ENCODE measurements at places on chromosomes 6 and 20.

DNA sequence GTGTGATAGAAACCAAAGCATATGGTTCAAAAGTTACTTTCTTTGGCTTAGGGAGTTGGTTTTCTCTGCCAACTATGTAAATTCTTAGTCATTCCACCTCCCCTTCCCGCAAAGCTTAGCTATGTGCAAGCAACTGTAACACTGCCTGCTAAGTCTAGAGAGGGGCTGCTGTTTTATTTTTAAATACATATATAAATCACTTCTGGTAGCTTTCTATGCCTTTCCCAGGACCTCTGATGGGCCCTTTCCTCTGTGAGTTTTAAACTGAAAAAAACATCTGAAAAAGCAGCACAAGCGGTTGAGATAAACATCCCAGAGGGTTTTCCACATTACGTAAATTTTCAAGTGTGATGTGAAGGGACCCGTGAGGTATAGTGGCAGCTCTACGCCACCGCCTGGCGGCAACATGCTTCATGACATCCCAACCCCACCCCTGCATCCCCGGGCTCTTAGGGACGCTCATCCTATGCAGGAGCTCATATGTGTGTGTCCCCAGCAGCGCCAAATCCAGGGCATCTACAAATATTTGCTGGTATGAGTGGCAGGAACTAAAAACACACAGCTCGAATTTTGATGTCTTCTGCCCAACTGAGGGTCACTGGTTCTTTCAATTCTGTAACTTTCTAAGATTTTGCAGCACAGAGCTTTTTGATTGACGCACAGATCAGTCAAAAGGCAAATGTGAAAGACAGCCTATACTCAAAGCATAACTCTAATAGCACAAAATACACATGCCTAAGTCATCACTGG lies 12.7 kb downstream of the SAYSD1 start:
- peak; percentile 72 for DNase-seq

DNA sequence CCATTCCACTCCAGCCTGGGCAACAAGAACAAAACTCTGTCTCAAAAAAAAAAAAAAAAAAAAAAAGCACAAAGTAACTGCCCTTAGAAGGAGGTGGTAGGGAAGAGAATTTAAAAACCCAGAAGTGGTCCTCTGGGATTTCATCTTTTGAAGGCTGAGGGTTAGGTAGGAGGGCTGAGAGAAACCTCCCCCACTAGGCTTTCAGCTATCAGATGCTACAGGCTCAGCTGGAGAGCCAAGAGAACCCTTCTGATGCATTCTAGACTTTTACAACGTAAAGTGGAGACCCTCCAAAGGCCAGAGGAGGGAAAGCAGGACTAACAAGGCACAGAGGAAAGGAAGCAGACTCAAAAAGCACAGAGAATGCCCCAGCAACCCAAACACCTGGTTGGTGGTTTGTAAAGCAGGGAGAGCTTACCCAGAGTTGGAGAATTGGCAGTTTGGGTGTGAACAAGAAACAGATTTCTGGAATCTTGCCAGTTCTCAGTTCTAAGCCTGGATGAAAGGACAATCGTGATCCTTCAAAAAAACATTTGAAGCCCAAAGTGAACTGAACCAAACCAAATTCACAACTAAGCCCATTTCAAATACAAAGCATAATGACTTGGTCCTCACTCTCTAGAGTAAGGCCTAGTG lies 23.2 kb upstream of the SPAG4 start:
- DNase-seq, result no peak

- peak; percentile 93 for DNase-seq
Observed at GRCh38 chr20:60695226-60696000, 556.6 kb upstream of the CDH4 start.

DNA sequence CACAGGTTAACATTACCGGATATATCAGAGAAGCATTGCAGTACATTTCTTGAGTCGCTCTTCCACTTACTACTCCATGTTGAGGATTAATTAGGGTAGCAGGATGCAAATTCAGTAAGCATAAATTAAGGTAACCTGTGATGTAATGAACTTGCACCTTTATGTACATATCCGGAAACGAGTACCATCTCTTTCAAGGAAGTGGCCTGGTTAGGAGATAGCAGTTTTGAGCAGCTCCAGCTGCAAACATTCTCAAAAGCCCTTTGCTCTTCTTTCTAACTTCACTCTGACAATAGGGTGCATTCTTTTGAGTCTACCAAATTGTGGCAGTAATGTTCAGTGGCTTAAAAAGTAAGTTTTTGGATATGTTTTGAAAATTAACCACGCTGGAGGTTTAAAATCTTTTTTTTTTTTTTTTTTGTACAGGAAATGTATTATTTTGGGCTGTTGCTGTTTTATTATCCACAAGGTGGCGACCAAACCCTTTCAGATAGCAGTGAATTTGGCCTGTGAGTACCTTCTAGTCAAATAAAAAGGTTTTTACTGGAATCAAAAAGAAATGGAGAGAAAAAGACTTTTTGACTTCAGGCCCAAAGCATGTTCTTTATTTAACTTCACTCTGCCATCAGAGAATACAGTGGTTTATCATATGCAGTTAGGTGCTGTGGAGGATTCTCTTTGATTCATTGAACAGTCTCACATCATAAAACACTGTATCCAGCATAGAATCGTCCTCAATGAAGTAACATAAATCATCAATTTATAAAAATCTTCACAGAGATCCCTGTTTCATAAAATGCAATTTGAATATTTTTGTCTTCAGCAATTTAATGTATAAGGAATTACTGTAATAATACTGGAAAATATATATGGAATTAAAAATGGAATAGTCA lies 8.9 kb downstream of the FAM217B start:
- DNase-seq, result peak; percentile 67

DNA sequence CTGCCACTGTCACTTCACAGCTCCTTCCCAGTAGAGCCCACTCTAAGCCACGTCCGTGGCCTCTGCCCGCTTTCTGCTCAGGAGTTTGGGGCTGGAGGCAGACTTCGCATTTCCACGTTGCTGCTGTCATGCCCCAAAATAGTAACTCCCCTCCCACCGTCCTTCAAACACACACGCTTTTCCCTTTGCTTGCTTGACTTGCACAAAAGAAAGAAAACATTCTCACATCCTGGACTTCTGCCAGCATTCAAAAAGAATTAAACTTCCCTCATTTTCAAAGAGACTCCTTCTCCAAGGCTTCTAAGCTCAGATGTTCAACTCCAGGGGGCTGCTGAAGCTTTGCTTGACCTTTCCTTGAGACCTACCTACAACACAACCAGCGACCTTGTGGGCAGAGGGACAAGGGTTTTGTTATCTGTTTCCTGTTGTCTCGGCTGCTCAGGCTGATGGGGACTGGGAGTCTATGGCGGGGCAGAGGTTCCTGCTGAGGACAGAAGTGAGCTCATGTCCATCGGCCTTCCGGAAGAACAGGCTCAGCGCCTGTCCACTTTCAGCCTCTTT lies 263.8 kb upstream of the FOXQ1 start:
- DNase-seq, result no peak

GRCh38 chr20:35831029-35831428 lies 59.2 kb downstream of the PHF20 start:
- no peak for DNase-seq

- DNase-seq, result peak; percentile 70
Observed at GRCh38 chr20:39070484-39071231, 108.5 kb downstream of the DHX35 start.

GRCh38 chr6:21885532-21886114 lies 292.1 kb downstream of the SOX4 start:
- peak; percentile 97 for DNase-seq

GRCh38 chr6:163347021-163347446 lies 67.5 kb upstream of the QKI start:
- DNase-seq, result no peak

DNA sequence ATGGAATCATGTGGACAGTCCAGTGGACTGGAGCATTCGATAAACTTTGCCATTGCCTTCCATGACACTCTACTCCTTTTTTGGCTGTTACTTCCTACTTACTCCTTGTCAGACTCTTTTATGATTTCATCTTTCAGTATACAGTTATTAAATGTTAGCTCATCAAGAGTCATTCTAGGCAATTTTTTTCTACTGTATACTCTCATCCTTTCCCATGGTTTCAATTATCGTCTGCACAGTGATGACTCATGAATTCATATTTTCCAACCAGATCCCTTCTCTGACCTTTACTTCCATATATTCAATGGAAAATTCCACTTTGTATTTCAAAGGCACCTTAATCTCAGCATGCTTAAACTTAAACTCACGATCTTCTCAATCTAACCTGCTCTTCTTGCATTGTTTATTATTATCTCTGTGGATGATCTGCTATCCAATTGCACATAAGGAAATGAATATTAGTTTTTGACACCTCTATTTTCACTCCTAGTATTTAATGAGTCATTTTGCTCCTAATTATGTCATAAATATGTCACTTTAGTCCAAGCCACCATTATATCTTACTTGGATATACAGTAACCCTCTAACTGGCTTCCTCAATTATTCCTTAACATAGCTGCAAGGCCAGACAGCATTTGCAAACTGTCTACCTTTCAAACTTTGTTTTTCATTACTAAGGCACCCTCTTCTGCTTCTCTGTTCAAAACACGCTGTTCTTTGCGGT lies 427.5 kb downstream of the PHF3 start:
- no peak for DNase-seq
